ENCODE measurements at places on chromosomes 16 and 17. TPM values are rescaled to one million over a fixed set of nuclear protein-coding genes. Genes with fewer than 3 reads are reported as not detected.

The PLXDC1 gene
- 9.6 TPM for total RNA-seq

The NARF gene
- total RNA-seq = 121 TPM

The TAC4 gene
- not detected for total RNA-seq

The MSRB1 gene
- 12.0 TPM for total RNA-seq

The ABCC3 gene
- 1.4 TPM for total RNA-seq

The CTRB1 gene
- not detected for total RNA-seq

The LRRC46 gene
- 0.42 TPM for total RNA-seq

The SLC22A31 gene
- 0.34 TPM for total RNA-seq

The ATXN7L3 gene
- total RNA-seq = 116 TPM

The ODAD4 gene
- 0.72 TPM for total RNA-seq

The CDK3 gene
- 8.2 TPM for total RNA-seq

The RHOT2 gene
- total RNA-seq = 183 TPM

The TMEM100 gene
- not detected for total RNA-seq

The MYH8 gene
- not detected for total RNA-seq

The FKBP10 gene
- 0.53 TPM for total RNA-seq

The KRTAP4-11 gene
- not detected for total RNA-seq

The CA4 gene
- total RNA-seq = not detected

The WSCD1 gene
- total RNA-seq = not detected

The KRTAP9-2 gene
- total RNA-seq = not detected

The BMERB1 gene
- 4.1 TPM for total RNA-seq

The MT1G gene
- total RNA-seq = 5.0 TPM

The GP1BA gene
- total RNA-seq = not detected

The SMTNL2 gene
- total RNA-seq = not detected

The ZNF319 gene
- total RNA-seq = 21.8 TPM

The ENPP7 gene
- total RNA-seq = 0.14 TPM

The FOXJ1 gene
- 5.4 TPM for total RNA-seq

The SLFN11 gene
- total RNA-seq = 44.1 TPM

The CD300A gene
- total RNA-seq = 10.6 TPM

The FAM171A2 gene
- 0.69 TPM for total RNA-seq

The TEN1 gene
- 15.9 TPM for total RNA-seq

The OTOA gene
- 0.17 TPM for total RNA-seq

The OXLD1 gene
- total RNA-seq = 60.1 TPM

The ITGA2B gene
- 0.83 TPM for total RNA-seq

The ZP2 gene
- total RNA-seq = not detected

Measured in activated naive CD8-positive, alpha-beta T cell treated with anti-CD3 and anti-CD28 coated beads, Interleukin-2, amount 10 ng/mL, durations not matched to agents 7 days and 5 days (primary cell).